NCI-H2029 (cell line): ENCODE measurements at places on chromosomes 12 and 14.
A peak's percentile ranks its signal among the peaks of the same experiment; 100 is the strongest.

- DNase-seq = no peak
Observed at GRCh38 chr14:22460461-22461195, 128.4 kb downstream of the DAD1 start.

DNA sequence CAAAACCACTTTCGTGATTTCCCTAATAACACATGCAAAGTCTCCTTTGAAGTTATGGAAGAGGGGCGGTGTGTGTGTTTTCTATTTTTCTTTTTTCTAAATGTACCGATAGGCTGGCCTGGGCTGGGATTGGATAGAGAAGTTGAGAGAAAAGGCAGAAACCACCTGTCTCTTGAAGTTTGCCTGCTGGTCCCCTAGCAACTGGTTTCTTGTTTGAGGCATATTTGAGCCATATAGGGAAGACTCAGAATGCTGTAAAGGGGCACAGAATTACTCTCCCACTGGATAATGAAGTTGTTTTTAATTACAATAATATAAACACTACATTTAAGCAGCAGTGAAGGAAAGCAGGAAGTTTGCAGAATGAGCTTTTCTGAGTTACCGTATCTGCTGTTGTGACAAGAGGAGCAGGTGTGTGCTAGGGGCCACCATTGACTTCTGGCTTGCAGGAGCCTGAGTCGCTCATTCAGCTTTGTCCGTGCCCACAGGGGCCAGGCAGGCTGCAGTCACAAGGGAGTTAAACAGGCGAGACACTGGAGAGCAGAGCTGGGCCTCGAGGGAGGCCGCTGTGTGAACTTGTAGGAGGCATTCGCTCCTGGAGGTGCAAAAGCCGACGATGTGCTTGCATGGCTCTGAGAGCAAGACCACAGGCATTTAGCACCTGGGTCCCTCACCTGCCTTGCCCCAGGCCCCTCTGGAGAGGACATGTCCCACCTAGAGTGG lies 173.8 kb upstream of the RGS6 start:
- no peak for DNase-seq

GRCh38 chr14:81028461-81028860 lies 73.0 kb downstream of the TSHR start:
- no peak for DNase-seq

GRCh38 chr12:63880742-63881263 lies 36.3 kb downstream of the SRGAP1 start:
- no peak for DNase-seq

DNA sequence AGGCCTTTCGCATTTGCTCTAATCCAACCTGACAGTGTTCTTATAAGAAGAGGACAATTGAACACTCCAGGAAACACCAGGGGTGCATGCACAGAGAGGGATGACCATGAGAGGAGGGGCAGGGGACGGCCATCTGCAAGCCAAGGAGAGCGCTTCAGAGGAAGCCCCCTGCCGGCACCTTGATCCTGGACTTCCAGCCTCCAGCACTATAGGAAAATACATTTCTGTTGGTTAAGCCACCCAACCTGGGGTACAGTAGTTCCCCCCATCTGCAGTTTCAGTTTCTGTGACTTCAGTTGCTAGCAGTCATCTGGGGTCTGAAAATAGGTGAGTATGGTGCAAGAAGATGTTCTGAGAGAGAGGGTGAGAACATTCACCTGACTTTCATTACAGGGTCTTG lies 64.7 kb downstream of the CLMN start:
- DNase-seq = no peak

- DNase-seq = no peak
Observed at GRCh38 chr14:55111122-55111708, 17.8 kb upstream of the LGALS3 start.

- DNase-seq = no peak
Observed at GRCh38 chr12:45572114-45572513, 157.4 kb upstream of the ARID2 start.

GRCh38 chr14:60815371-60815770 lies 80.8 kb downstream of the MNAT1 start:
- DNase-seq = peak; percentile 73

- DNase-seq = no peak
Observed at GRCh38 chr12:78179346-78179745, 348.7 kb downstream of the NAV3 start.

DNA sequence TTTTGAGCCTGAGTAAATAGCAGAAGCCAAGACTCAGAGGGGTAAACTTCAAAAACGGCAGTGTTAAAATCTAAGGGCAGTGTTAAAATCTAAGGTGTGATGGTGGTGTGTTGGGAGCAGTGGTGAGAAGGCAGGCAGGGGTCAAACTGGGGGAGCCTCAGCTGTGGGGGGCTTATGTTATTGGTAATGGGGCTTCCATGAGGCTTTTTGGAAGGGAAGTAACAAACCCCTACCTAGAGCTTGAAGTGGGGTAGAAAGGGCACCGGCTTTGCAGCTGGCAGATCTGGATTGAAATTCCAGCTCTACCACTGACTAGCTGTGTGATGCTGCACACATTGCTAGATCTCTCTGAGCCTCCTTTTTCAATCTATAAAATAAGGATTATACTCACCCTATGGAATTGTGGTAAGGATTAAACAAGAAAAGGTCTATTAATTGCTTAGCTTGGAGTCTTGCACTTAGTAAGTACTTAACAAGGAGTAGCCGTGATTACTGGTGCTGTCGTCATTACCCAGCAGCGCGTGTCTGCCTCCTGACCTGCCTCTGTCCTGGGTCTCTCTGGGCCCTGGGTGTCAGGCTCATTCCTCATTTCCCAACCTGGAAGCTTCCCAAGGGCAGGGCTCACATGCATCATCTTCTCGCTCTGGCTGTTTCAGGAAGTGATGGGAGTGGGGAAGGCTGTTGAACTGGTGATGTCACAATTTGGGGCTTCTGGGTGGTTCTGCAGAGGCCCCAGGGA lies 18.5 kb upstream of the KRT80 start:
- no peak for DNase-seq

DNA sequence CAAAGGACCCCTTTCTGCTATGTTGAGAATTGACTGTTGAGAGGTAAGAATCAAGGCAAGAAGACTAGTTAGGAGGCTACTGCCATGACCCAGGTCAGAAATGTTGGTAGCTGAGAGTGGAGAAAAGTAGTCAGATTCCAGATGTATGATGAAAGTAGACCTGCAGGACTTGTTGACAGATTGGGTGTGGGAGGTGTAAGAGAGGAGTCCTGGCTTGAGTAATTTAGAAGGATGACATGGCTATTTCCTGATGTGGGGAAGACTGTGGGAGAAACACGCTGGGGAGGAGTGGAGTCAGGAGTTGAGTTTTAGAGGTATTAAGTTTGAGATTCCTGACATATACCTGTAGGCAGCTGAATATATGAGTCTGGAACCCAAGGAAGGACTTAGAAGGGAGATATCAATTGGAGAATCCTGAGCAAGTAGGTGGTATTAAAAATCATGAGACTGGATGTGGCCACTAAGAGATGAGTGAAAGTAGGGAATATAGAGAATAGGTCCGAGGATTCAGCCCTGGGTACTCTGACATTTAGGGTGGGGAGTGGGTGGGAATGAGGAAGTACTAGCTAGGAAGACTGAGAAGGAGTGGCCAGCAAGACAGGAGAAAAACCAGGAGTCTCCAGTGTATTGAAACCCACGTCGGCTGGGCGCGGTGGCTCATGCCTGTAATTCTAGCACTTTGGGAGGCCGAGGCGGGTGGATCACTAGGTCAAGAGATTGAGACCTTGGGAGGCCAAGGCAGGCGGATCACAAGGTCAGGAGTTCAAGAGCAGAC lies 12.6 kb upstream of the DDX47 start:
- DNase-seq = no peak

- no peak for DNase-seq
Observed at GRCh38 chr14:103260629-103261124, 73.4 kb upstream of the EIF5 start.

GRCh38 chr12:33718631-33719030 lies 279.0 kb upstream of the SYT10 start:
- DNase-seq = no peak

- peak; percentile 1 for DNase-seq
Observed at GRCh38 chr14:101360054-101360911, 201.0 kb upstream of the DIO3 start.
